Activated CD4-positive, alpha-beta T cell treated with anti-CD3 and anti-CD28 coated beads for 1 hour (primary cell): ENCODE measurements at places on chromosomes 13 and 19.

DNA sequence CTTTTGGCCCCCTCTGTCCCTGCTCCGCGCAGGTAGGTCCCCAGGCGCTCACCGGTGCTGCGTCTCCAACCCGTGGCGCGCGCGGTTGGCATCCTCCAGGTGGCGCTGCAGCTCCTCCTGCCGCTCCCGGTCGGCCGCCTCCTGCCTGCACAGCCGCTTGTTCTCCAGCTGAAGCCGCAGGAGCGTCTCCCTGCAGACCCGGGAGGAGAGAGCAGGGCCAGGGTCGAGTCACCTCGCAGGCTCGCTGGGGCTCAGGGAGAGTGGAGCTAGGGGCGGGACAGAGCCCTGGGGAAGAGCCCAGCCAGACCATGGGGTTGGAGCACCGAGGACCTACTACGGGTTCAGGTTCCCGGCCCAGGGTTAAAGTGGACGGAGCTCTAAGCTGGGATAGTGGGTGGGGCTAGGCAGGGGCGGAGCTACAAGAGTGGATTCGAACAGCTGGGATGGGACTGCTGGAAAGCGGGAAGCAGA, 9.3 kb downstream of the HOOK2 start:
- DNase-seq, result peak; percentile 52

- no peak for DNase-seq
Observed at GRCh38 chr13:109255141-109255856, 531.1 kb downstream of the IRS2 start.

- DNase-seq, result no peak
Observed at GRCh38 chr19:10389863-10390262, 9.5 kb upstream of the TYK2 start.

GRCh38 chr19:34577531-34578101, 96.1 kb downstream of the WTIP start:
- DNase-seq, result no peak

DNA sequence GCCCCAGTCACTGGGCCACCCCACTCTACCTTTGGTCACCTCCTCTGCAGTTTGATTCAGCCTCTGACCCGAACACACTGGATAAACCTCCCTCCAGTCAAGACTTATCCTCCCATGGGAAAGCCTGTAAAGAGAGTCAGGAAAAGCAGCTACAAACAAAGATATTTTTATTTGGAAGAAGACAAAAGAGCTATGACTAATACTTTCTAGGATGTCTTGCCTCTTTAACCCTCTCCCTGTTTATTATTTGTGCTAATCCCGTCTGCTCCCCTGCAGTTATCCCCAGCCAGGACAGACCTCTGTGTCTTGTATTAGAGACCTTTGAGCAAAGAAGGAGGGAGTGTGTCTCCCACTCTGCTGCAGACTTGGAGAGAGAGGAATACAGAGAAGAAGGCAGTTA, 178.3 kb downstream of the EFNB2 start:
- DNase-seq, result no peak

GRCh38 chr19:17872251-17873001, 681 bp downstream of the SLC5A5 start:
- DNase-seq, result no peak

GRCh38 chr13:72637561-72637960, 89.9 kb downstream of the MZT1 start:
- DNase-seq, result no peak
